ENCODE measurements at places on chromosomes 1 and 21. TPM values are rescaled to one million over a fixed set of nuclear protein-coding genes. Genes with fewer than 3 reads are reported as not detected.

The CFAP45 gene
- total RNA-seq, result not detected

DNA sequence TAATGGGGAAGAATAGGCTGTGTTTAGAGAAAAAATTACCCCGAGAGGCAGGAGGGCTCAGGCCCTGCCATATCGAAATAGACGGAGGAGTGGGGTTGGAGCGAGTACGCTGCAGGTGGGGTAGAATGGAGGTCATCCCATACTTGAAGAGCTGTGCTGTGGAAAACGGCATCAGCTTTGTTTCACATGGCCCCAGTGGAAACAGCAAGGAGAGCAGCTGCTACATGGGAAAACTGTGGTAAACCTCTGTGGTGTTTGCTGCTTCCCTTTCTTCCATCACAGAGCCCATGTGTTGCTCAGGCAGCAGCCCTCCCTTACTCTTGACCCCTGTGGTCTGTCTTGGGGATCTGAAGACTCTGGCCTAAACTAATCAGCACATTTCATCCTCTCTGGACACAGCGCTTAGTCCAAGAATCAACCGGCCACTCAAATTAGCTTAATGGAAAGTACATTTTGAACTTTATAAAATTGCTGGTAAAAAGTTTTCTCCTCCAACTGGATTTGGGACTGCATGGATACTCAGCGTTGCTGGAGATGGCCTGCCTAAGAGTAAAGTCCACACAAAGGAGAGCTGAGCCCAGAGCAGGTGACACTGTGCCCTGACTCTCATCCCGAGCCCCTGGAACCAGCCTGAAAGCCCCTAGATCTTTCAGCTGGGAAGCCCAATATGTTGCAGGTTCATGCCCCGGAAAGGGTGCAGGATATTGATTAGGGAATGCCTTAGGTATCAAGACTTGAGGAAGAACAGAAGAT, 127.1 kb upstream of the GADD45A start:
- no peak for DNase-seq

DNA sequence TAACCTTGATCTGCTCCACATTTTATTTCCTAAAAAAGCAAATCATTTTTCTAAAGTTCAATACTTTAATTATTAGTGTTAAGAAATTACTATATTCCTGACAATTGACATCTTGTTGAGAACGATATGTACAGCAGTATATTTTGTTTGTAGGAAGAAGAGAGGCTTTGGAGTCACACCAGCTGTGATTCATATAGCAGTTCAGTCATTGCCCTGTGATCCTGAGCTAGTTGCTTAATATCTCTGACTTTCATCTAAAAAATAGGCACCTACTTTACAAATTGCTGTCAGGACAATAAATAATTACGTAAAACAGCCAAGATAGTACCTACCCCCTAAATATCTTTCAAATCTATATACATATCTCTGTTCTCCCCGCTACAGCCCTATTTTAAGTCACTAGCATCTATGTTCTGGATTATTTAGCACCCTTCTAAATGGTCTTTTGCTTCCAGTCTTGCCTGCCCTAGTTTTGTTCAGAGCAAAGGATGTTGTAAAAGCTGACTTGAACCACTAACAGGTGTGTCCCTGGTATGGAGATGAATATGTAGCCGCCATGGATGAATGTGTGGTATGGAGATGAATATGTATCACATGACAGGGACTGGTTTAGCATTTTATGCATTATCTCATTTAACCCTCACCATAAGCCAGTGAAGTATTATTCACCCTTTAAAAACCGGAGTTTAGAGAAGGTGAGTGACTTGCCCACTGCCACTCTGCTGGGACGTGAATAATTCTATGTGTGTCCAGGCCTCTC, 42.2 kb downstream of the RNF220 start:
- DNase-seq, result no peak

- DNase-seq, result no peak
These were observed 17.5 kb downstream of the NKAIN1 start for GRCh38 chr1:31222176-31222575.

DNA sequence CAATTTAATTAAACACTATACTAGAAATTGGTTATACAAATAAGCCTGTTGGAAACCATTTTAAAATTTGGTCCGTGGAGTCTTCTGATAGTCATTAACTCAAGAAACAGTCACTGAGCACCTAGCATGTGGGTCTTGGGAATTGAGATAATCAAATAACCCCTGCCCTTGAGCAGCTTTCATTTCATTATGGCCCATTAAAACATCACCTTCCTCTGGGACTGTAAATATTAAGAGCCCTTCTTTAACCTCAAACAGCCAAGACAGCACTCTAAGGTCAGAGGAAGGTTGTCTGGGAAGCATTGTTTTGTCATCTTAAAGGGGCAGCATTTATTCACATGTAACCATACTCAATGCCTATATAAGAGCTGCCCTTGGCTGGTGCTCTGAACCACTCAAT, 610.3 kb upstream of the USP24 start:
- DNase-seq, result no peak

GRCh38 chr21:43817157-43818086, 28.0 kb downstream of the RRP1 start:
- no peak for DNase-seq

Data from neural crest cell (in vitro differentiated cells).